ENCODE measurements at places on chromosomes 12 and 14. TPM values are rescaled to one million over a fixed set of nuclear protein-coding genes. Genes with fewer than 3 reads are reported as not detected.

The CLEC6A gene
- total RNA-seq: not detected

The HRK gene
- total RNA-seq: not detected

The AHNAK2 gene
- total RNA-seq: 274 TPM

The SYCP3 gene
- total RNA-seq: not detected

The GALNT16 gene
- total RNA-seq: 23.4 TPM

The DHRS2 gene
- total RNA-seq: not detected

The CDH24 gene
- total RNA-seq: 2.9 TPM

The ZNF385A gene
- 23.2 TPM for total RNA-seq

The ASCL1 gene
- not detected for total RNA-seq

The CRIP2 gene
- 199 TPM for total RNA-seq

The RTL1 gene
- not detected for total RNA-seq

The CCDC184 gene
- total RNA-seq: 0.74 TPM

The SDR9C7 gene
- total RNA-seq: 0.14 TPM

The ALX1 gene
- total RNA-seq: not detected

Measured in posterior vena cava (tissue), 2 donors.